ENCODE measurements at places on chromosomes 5 and 9.

GRCh38 chr9:114266969-114267368 is 55.9 kb upstream of the ORM1 start:
- no peak for DNase-seq

GRCh38 chr9:37953206-37953774 is 49.4 kb upstream of the SLC25A51 start:
- DNase-seq, result no peak

GRCh38 chr9:90502134-90502533 is 140.5 kb downstream of the DIRAS2 start:
- DNase-seq, result no peak

GRCh38 chr5:149060325-149060724 is 2.5 kb downstream of the SH3TC2 start:
- DNase-seq, result no peak

GRCh38 chr9:121962421-121962820 is 130.7 kb downstream of the TTLL11 start:
- DNase-seq, result no peak

GRCh38 chr9:96450613-96451528 is 902 bp downstream of the HABP4 start:
- no peak for DNase-seq

GRCh38 chr9:117460743-117461142 is 45.9 kb upstream of the ASTN2 start:
- no peak for DNase-seq

GRCh38 chr5:74394528-74394915 is 246.0 kb downstream of the ENC1 start:
- no peak for DNase-seq

DNA sequence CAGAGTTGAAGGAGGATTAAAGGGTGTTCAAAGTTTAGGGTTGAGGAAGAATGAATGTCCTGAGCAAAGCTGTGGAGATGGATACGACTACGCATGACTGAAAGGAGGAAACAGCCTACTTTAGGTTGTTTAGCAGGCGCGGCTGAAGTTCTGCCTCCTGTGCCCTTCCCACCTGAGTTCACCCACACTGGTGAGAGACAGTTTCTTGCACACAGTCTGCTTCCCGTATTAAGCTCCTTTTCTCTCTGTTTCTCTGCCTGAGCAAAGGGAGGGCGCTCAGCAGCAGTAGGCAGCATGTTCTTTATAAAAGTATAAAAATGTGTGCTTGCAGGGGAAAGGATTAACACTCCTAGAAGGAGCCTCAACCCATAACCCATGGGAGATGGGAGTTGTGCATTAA is 224.0 kb upstream of the SMARCA2 start:
- DNase-seq, result no peak

GRCh38 chr5:106454651-106455415 is 1215.9 kb downstream of the EFNA5 start:
- no peak for DNase-seq

DNA sequence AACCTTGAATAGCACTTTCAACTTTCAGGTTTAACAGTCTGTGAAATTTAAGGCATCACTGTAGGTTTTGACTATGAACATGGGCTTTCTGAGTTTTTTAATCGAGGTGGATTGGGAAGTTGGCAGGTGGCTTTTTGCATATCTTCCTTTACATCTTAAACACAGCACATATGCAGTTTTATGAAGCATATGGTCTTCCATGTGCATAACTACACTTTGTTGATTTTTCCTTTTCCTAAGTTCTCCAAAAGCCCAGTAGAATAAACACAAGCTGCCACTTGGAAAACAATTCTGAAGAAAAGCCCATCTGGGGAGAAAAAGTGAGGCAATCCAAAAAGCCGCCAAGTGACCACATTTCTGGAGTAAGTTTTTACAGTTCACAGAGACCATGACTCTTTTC is 236.5 kb upstream of the IL12B start:
- no peak for DNase-seq

GRCh38 chr9:87722393-87723088 is 3.4 kb upstream of the CTSL start:
- DNase-seq, result no peak

DNA sequence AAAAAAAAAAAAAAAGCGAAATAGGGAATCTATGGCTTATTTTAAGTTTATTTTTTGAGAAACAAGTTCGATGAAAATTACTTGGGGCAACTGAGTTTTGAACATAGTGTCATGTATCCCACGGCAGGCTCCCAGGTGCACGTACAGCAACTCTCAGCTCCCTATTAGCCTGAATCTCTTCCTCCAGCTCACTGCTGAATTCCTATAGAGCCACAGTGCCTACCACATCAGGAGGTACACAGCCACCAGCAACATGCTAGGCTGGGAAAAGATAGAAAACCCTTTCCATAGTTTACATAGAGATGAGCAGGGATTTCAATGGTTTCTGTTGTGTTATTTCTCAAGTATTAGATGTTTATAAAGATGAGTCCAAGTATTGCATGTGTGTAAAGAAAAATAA is 115.9 kb upstream of the RGMB start:
- no peak for DNase-seq

- DNase-seq, result no peak
Observed at GRCh38 chr5:64790210-64790609, 21.5 kb downstream of the CWC27 start.

DNA sequence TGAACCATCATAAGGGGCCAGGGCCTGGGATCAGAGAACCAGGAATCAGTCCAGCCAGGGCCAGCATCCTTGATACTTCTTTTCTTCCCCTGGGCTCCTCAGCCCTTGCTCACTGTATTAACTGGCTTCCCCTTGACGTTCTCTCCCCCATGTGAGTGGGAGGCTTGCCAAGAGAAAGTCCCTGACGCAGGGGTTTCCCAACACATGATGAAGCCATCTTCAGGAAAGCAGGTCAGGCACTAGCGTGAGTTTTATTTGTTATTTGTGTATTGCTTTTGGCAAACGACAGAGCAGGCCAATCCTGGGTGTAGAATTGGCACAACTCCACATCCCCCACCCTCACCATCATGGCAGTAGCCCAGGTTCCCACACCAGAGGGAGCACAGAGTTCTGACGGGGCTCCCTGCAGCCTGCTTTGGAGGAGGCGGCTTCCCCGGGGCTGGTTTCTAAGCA is 165.5 kb upstream of the NFIL3 start:
- no peak for DNase-seq

Data from stimulated activated CD8-positive, alpha-beta memory T cell treated with anti-CD3 and anti-CD28 coated beads, Interleukin-15, amount 100 ng/mL, for 48 hours (primary cell).